ENCODE measurements at places on chromosomes 6 and 20. TPM values are rescaled to one million over a fixed set of nuclear protein-coding genes. Genes with fewer than 3 reads are reported as not detected.

Gene DYNLT2
- total RNA-seq, result 2.5 TPM

Gene ANKRD66
- not detected for total RNA-seq

Gene OARD1
- total RNA-seq, result 25.2 TPM

Gene TP53TG5
- total RNA-seq, result not detected

Gene RSPO3
- total RNA-seq, result not detected

Gene GTSF1L
- not detected for total RNA-seq

Gene TCP11
- total RNA-seq, result not detected

Gene DNAH8
- total RNA-seq, result 0.12 TPM

Gene PAK5
- not detected for total RNA-seq

Gene CCN6
- not detected for total RNA-seq

Gene PLCB4
- total RNA-seq, result not detected

Gene POM121L2
- total RNA-seq, result not detected

Gene RIMS4
- total RNA-seq, result not detected

Gene AKAP12
- 0.34 TPM for total RNA-seq

Gene BTN1A1
- total RNA-seq, result not detected

Gene MCM8
- total RNA-seq, result 21.7 TPM

Gene IL17A
- not detected for total RNA-seq

Gene MCCD1
- total RNA-seq, result not detected

Gene FNDC11
- 0.49 TPM for total RNA-seq

Gene CST3
- 0.59 TPM for total RNA-seq

Gene OR2J3
- total RNA-seq, result not detected

Gene SIRPB2
- total RNA-seq, result not detected

Gene GHRH
- not detected for total RNA-seq

Gene GZF1
- total RNA-seq, result 17.9 TPM

Gene SLCO4A1
- total RNA-seq, result 41.0 TPM

Gene PTCRA
- not detected for total RNA-seq

Gene CST4
- not detected for total RNA-seq

Gene RRAGD
- total RNA-seq, result 9.5 TPM

Gene BNIP5
- not detected for total RNA-seq

Gene LHFPL5
- total RNA-seq, result not detected

Gene DNMT3B
- total RNA-seq, result 1.5 TPM

Gene PRPH2
- total RNA-seq, result not detected

Gene LY6G6D
- total RNA-seq, result not detected

Gene TBXT
- not detected for total RNA-seq

Gene CRISP3
- total RNA-seq, result not detected

Gene RGS17
- total RNA-seq, result not detected

Gene MLN
- not detected for total RNA-seq

Gene LAMA4
- total RNA-seq, result not detected

Gene RUNX2
- 12.7 TPM for total RNA-seq

Gene BPI
- total RNA-seq, result not detected

Gene NCR2
- not detected for total RNA-seq

All from T-helper 1 cell treated with Interleukin-12 subunit alpha and Interleukin-12 subunit beta and Interleukin-4 antibody, amounts not matched to agents 30 ng/mL and 1 ng/mL, for 36 hours (primary cell).